NCI-H2107 (cell line): ENCODE measurements at places on chromosomes 3 and 15.

GRCh38 chr15:101175401-101175800 is 76.4 kb downstream of the CHSY1 start:
- DNase-seq, result no peak

DNA sequence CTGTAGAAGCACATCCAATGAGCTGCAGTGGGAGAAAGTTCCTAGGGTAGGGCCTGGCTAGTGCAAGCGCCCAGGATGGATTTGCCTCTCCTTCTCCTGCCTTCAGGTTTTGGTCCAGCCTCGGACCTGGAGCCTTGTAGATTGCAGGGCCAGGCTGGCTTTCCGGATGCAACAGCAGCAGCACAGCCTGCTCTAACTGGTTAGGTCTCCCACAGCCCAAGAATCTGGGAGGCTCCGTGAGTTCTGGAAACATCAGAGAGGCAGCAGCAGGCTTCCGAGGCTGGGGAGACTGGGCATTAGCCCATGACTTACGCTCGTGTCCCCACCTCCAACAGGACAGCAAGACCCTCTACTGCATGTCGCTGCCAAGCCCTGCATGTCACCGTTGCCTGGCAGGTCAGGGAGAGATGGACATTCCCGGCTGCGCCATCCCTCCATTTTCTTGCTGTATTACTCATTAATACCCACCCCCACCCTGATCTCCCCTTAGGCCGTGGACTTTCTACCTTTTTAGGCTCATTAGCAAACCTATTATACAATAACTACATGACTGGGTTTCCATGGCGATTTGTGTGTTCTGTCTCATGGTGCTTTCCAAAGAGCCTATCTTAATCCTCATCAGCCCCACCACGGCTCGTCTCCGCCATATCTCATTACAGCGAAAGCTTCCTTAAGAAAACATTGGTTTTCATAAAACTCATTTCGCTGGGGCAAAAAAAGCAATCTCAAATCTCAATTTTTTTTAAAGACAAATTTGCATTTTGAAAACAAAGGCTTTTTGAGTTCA is 40.9 kb upstream of the RGMA start:
- DNase-seq, result no peak

DNA sequence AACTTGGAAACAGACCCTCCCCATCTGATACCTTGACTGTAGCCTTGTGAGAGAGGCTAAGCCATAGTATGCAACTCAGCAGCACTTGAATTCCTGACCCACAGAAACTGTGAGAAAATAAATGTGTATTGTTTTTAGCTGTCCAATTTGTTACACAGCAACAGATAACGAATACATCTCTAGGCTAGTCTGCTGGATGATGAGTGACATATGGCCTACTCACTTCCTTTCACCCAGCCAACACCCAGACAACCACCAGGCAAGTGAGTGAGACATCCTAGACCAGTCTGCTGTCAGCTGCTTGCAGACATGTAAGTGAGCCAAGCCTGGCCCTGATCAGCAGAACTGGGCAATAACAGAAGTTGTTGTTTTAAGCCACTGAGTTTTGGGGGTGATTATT is 19.2 kb upstream of the SMAD6 start:
- no peak for DNase-seq

- DNase-seq, result no peak
These were observed 260.7 kb downstream of the ULK4 start for GRCh38 chr3:41701191-41701698.

DNA sequence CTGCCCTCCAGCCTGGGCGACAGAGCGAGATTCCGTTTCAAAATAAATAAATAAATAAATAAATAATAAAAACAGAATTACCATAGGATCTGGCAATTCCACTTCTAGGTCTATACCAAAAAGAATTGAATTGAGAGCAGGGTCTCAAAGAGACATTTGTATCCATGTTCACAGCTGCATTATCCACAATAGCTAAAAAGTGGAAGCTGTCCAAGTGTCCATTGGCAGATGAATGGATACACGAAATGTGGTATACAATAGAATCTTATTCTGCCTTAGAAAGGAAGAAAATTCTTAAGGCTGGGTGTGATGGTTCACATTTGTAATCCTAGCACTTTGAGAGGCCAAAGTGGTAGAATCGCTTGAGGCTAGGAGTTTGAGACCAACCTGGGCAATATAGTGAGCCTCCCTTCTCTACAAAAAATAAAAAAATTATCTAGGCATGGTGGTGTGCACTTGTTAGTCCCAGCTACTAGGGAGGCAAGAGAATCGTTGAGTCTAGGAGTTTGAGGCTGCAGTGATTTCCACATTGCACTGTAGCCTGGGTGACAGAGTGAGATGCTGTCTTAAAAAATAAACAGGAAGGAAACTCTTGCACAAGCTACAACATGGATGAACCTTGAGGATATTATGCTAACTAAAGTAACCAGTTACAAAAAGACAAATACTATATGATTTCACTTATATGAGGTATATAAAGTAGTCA is 24.2 kb downstream of the PFKFB4 start:
- no peak for DNase-seq

- no peak for DNase-seq
These were observed at the start of gene FGF7 for GRCh38 chr15:49423021-49423420. FGF7 (plus strand) TSS chr15:49423242; CDS start chr15:49424298, 1,056 bp downstream.

- no peak for DNase-seq
These were observed 244.5 kb downstream of the RBMS3 start for GRCh38 chr3:29525254-29525881.

DNA sequence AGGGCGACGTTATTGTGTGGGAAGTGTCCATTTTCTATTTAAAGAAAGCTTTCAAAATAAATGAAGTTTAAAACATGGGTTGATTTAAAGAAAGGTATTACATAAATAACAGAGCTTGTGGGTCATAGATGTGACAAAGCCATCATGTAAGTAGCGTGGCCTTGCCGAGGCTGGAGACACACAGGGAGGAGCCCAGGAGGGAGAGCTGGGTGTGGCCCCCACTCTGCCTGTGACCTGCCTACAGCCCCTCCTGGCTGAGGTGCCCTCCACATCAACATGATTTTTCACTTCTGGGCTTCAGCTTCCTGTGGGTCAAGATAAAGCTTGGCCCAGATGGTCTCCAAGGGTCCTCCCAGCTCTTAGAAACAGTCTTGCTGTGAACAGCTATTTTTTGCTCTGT is 12.5 kb upstream of the MGLL start:
- no peak for DNase-seq

DNA sequence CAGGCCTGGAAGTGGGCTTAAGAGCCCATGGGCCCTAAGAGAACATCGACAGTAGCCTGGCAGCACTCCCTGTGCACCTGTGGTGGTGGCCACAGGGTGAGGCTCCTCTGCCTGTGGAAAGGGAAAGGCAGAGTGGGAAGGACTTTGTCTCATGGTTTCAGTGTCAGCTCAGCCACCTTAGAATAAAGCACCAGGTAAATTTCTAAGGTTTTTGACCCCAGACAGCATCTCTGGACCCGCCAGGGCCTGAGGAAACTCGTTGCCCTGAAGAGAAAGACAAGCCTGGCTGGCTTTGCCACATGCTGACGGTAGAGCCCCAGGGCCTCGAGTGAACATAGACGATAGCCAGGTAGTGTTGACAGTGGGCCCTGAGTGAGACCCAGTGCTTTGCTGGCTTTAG is 22.1 kb downstream of the GOLGA6A start:
- DNase-seq, result no peak

GRCh38 chr3:158167737-158168557 is 58.1 kb downstream of the RSRC1 start:
- DNase-seq, result no peak

DNA sequence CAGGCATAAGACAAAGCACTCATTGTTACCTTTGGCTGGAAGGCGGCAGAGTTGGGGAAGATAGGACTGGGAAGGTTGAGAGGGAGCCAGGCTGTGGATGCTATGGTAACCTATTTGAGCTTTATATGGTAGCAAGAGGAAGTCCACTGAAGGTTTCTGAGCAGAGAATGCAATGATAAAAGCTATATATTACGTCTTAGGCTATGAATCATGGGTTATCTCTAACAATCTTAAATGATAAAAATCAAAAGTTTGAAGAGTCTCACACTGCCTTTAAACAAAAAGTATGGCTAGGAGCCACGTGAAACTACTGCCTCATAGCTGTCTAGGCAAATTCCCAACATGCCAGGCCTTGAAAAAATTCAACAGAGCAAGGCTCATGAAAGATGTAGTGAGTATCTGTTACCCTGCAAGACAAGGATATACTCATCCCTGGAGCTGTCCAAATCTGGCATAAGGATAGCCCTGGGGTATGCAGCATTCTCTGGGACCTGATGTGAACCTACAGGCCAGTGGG is 4.1 kb downstream of the P3H2 start:
- no peak for DNase-seq

GRCh38 chr3:127747751-127748521 is 74.4 kb downstream of the MGLL start:
- DNase-seq, result peak; percentile 87

- no peak for DNase-seq
These were observed 16.4 kb downstream of the SNX1 start for GRCh38 chr15:64112073-64112772.

DNA sequence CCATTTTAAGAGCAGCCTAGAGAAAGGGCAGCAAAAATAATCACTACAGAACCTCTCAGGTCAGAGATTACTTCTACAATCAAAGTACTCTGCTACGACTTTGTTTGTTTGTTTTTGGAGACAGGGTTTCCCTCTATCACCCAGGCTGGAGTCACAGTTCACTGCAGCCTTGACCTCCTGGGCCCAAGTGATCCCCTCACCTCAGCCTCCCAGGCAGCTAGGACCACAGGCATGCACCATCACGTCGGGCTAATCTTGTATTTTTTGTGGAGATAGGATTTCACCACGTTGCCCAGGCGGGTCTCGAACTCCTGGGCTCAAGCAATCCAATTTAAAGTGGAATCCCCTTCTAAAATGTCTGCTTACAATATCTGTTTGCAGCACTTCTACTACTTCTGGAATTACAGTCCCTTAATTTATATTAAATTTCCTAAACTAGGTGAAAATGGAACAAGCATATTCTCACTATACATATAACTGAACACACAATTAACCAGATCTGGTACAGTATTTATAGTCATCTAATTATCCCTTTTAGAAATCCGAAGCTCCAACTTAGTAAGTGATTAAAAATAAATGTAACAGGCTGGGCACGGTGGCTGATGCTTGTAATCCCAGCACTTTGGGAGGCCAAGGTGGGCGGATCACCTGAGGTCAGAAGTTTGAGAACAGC is 4.4 kb downstream of the UACA start:
- DNase-seq, result no peak

DNA sequence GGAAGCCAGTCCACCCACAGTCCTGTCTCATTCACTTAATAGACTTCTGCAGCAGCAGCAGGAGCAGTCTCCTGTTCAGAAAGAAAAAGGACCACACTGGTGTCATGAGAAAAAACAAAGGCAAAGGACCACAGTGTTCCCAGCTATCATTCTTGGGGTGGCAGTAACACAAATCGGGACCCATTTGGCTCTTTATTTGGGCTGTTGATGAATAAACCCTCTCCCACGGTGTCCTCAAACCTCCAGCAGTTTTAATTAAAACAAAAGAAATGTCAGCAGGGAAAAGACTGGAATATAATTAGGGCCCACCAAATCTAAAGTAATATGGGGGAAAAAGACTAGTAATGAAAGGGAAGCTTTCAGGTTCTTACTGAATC is 210.5 kb upstream of the SLC2A2 start:
- DNase-seq, result no peak

DNA sequence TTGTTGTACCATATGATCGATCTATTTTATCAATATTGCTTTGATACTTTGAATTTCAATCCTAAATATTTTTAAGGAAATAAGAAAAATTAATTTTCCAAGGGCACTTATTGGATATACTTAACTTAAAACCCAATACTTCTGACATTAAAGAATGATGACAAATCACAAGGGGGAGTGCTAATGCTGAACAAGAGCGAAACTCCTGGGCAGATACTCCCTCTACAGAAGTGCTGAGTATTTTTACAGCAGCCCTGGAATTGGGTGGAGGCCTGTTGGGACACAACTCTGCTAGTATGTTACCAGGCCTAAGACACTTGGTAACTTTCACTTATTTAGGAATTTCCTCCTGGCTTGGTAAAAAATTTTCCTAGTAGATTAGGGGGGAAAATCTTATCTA is 46.2 kb downstream of the DENND6A start:
- DNase-seq, result no peak

DNA sequence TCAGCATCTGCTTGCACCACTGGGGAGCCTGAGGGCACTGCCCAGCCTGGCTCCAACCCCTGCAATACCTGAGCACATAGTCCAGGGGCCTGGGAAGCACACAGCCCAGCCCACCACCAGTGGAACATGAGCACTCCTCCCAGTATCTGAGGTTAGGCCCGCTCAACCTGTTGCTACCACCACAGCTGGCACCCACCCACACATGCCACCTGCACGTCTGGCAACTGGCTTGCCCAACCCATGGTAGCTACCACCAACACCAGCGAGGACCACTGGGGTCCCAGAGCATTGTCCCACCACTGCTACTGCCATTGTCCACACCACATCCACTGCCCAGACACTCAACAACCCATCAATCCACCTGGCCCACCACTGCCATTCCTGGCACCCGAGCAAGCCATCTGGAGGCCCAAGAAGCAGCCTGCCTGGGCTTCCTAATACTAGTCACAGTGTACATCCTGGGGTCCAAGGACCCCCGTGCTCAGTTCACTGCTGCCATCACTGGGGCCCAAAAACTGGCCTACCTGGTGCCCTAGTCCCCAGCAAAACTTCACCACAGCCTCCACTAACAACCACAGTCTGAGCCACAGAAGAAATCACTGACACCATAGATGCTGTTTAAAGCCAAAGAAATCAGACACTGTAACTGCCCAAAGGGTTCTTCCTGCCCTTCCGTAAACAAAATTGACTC is 62.1 kb upstream of the TBC1D23 start:
- DNase-seq, result no peak

GRCh38 chr15:50797926-50798325 is 32.4 kb upstream of the SPPL2A start:
- DNase-seq, result no peak

GRCh38 chr3:160567774-160568173 is 2.4 kb upstream of the KPNA4 start:
- DNase-seq, result no peak

DNA sequence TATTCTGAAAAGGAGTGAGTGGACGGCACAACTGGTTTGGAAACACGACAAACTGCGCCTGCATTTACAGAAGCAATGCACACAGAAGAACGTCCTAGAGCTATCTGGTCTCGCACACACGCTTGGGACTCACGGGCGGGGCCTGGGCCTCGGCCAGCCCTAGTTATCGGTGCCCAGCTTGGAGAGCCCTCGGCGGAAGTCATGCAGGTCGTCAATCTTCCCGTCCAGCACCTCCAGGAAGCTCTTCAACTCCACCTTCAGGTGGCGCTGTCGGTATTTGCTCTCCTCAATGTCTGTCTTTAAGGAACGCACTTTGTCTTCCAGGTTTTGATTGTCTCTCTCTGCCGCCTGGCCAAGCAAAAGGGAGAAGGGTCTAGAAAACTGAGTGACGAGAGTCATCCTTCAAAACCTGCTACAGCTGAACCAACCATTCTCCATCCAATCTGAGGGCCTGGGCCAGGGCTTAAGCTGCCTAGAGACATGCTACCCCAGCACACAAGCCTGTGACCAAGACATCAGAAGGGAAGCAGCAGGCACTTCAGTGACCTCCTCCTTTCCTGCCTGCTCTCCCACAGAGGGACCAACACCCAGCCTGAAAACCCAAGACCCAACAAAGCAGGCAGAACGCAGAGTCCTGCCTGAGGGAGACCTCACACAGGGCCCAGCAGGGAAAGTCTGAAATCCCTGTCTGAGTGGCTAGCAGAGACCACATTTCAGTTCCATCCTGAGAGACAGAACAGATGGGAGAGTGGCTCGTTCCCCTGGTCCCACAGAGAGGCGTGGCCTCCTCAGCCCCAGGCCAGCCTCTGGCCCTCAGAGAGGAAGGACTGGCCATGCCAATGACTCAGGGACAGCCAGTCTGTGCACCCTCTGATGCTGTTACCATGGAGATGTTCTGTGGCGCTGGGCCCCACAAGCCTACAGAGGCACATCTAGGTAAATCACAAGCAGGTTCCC is 40.4 kb downstream of the WHAMM start:
- no peak for DNase-seq
